ENCODE measurements at places on chromosomes 16 and 17.

DNA sequence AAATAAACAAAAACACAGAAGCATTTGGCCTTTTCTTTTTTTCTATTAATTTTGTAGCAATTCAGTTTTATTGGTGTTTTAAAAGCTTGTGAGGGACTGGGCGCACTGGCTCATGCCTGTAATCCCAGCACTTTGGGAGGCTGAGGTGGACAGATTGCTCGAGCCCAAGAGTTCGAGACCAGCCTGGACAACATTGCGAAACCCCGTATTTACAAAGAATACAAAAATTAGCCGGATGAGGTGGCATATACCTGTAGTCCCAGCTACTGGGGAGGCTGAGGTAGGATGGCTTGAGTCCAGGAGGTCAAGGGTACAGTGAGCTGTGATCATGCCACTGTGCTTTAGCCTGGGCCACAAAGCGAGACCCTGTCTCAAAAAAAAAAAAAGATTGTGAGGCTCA, 53.4 kb downstream of the SEC14L1 start:
- DNase-seq: no peak

DNA sequence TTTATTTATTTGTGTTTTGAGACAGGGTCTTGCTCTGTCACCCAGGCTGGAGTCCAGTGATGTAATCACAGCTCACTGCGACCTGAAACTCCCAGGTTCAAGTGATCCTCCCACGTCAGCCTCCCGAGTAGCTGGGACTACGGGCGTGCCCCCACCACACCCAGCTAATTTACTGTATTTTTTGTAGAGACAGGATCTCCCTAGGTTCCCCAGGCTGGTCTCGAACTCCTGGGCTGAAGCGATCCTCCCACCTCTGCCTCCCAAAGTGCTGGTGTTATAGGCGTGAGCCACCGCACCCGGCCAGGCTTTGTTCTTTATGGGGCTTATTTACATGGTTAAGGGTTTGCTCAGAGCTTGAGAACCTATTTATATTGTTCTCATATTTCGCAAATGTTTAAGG, 5.8 kb upstream of the MEIOB start:
- no peak for DNase-seq

DNA sequence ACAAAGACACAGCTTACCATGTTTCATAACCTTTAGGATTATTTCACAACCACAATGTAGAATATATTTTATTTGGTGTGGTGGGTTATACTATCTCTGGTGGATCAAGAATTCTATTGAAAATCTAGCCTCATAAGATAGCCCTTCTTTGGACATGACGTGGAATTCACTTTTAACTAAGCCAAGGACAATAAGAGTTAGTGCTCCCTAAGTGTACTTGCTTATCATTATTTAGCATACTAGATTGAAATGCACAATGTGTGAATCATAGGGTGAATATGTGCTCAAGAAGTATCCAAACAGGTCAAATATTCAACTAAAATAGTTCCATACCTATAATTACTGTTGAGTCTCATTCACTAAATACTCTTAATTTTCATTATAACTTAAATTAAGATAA, 1179.5 kb upstream of the GOT2 start:
- no peak for DNase-seq

DNA sequence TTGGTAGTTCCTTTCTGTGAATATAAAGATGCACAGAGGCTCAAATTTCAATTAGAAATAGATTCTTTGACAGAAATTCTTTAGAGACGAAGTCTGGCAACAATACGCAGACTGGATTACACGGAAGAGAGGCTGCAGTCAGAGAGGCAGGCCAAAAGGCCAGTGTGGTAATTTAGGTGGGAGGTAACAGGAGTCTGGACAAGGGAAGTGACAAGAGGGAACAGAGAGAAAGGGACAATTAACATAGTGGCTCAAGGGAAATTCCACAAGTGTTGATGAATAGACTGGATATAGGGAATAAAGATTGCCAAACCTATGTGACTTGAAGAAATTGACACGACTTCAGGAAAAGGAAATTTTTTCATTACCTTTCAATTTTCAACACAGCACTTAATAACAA, 54.6 kb downstream of the STX8 start:
- no peak for DNase-seq

- DNase-seq: no peak
Measured at GRCh38 chr16:50323335-50324011, 45.3 kb downstream of the BRD7 start.

DNA sequence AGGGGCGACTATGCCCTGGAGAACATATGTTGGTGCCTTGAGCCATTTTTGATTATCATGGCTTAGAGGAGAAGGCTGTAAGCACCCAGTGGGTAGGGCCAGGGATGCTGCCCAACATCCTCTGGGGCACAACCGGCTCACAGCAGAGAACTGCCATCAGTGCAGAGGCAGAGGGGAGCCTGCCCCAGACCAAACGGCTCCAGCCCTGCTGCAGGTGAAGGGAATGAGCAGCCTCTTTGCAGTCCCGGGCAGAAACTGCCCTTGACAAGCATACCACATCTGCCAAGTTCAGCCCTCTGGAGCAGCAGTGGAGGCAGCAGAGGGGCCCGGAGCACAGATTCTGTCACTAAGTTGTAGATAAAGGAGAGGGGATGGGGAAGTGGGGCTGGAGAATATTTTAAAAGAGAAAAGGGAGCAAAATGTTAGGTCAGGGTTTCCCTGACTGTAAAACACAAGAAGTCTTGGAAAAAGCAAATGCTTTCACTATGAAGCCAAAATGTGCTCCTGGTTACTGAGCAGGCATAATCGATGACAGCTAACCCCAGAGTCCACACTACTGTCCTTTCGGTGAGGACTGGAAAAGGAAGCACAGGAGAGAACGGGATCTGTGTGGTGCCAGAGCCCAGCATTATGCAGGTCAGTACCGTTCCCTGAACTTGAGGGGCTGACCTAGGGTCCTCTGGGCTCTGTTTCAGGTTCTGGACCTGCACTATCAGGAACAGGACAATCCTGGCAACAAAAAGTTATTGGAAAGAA, 72.0 kb downstream of the CREBBP start:
- no peak for DNase-seq

- DNase-seq: no peak
Measured at GRCh38 chr17:9766970-9767369, 24.4 kb downstream of the DHRS7C start.

DNA sequence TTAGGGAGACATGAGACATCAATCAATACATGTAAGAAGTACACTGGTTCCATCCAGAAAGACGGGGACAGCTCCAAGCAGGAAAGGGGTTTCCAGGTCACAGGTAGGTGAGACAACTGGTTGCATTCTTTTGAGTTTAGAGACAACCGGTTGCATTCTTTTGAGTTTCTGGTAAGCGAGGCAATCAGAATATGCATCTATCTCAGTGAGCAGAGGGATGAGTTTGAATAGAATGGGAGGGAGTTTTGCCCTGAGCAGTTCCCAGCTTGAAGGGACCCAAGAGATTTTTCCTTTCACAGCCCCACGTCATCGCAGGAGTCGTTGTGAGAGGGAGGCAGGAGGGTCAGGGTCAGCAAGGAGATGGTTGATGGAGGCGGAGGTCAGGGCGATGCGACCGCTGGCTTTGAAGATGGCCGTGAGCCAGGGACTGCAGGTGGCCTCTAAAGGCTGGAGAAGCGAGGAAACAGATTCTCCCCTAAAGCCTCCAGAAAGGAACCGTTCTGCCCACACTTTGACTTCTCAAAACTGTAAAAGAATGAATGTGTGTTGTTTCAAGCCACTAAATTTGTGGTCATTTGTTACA, 36.5 kb downstream of the IRF8 start:
- DNase-seq: no peak

GRCh38 chr17:28878981-28879380, 18.6 kb downstream of the FLOT2 start:
- DNase-seq: no peak

- no peak for DNase-seq
Measured at GRCh38 chr16:84884596-84885341, 65.0 kb downstream of the CRISPLD2 start.

DNA sequence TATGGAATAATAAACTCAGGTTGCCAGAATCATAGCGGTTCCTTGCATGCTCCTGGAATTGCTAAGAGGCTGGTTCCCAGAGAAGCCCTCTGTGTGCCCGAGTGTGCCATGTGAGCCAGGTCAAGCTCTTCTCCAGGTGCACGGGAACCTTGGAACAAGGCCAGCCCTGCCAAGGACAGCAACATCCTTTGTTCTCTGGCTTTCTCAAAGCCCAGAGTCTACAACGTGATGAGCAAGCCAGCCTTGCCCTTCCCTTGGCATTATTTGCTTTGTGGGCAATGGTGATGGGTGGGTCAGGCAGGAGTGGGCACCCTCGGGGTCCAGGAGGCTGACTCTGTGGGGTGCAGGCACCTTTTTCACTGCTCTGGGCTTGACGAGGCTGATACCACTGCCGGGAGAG, 14.2 kb upstream of the SEC14L1 start:
- DNase-seq: no peak

GRCh38 chr17:58191241-58191896, 1.2 kb upstream of the EPX start:
- no peak for DNase-seq

DNA sequence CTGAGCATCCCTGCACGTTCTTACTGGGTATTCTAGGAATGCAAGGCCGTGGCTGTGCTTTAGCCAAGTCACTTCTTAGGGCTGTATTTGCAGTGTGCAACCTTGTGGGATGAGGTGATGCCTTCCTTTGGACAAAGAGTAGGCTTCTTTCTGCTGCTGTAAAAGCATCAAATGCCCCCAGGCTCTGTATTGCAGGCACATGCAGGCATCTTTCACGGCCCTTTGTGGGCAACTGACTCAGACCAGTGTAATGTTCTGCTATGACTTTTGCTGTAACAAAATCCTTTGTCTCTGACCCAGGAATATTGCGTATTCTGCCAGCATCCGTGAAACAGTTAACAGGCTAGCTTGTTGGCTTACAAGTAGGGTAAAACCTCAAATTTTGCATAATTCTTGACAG, 30.9 kb upstream of the GCSH start:
- DNase-seq: no peak

DNA sequence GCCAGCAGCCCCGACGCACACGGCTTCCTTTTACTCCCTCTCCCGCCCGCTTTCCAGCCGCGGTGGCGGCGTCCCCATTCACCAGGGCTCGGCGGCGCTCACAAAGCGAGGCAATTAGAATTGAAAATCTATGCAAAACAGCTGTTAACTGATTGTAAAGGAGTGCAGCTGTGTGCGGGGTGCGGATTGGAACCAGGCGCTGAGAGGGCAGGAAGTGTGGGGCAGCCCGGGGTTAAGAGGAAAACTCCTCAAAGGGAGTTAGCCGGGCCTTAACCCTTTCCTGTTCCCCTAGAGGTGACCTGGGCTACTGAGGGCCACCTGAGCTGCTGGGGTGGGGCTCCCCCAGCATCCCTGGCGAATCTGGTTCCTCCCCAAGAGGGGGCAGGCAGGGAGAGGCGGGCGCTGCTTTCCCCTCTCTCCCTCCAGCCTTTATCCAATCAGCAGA, 5.8 kb upstream of the GSE1 start:
- no peak for DNase-seq

DNA sequence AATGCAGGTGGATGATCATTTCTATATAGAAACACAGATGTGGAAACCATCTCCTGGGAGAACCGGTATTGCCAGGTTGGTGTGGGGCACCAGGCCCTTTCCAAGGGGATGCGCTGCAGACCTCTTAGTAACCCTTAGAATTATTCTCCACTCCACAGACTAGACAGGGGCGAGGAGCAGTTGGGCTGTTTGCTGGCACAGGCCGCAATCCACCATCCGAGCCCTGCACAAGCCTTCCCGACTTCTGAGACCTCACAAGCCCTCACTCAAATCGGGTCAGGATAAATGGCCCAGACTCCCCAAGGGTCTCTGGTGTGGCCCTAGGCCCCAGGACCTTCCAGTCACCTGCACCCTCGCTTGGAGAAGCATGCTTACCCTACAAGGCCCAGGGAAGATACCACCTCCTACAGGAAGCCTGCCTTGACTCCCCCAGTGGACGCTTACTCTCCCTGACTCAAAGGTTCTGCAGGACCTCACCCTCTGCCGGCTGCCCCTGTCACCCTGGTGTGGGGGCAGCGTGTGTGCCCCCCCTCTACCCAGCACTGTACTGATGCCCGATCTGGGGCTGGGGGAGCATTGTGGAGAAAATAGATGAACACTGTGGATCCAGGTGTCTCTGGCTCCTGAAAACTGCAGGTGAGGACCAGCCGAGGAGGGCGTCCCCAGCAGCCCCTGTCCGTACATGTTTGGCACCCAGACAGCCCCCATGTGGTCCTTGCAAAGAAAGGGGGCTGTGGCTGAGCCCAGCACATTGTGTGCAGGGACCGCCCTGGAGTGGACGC, 49.8 kb upstream of the ACSF3 start:
- DNase-seq: no peak

DNA sequence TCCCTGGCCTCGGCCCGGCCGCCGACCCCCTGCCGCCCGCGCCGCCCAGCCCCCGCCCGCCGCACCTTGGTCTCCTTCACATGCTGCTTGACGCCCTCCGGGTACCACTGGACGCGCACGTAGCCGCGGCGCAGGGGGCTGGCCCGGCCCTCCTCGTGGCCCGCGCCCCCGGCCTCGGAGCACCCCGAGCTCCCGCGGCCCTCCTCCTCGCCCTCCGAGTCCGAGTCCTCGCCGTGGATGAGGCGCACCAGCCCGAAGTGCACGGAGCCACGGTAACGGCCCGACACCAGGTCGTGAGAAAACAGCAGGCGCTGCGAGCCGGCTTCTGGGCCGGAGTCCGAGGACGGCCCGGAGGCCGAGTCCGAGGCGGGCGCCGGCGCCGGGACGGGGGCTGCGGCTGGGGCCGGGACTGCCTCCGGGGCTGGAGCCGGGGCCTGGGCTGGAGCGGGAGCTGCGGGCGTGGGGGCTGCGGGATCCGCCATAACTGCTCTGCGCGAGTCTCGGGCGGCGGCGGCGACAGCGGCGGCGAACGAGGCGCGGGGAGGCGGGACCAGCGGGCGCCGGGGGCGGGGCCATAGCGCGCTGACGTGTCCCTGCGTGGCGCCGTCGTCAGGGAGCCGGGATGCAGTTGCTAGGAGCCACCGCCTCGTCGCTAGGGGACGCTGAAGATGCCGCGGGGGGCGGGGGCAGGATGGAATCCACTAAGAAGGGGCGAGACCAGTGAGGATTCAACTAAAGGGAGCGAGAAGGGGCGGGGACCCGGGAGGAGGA, at the start of gene UBE2O:
Gene UBE2O, minus strand, starts transcription at position 493 of the 771 bp plus-strand sequence. Its CDS starts 11 bp downstream, at position 482.
- peak; percentile 81 for DNase-seq

DNA sequence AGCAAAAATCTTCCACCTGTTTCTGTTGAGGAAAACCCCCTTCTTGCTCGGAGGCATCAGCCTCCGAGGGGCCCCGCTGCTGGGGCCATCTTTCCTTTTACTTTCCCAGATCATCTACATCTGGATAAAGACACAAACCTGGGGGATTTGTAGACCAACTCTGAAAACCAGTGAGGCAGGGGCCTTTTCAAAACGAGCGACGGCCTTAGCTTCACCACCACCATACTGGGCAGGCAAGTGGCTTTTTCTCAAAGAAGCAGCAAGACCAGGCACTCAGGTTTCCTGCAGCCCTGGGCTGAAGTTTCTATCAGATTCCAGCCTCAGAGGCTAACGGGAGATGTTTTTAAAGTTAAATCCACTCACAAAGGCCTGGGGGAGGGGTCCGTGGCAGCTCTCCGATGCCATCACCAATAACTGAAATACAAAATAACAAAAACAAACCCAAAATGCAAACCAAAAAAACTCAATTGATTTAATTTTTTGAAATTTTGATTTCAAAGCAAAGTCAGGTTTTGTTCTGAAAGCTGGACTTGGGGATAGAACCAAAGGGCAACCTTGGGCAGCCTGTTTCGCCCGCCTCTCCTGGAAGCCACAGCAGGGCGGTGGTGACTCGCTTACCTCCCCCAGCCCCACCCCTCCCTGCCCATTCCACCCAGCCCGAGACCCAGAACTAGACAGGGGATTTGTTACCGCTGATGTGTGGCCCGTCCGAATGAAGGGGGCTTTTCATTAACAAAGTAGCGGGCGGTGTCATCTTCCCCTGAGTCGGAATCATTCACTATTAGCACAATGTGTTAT, 55.8 kb downstream of the SALL1 start:
- DNase-seq: no peak

GRCh38 chr16:81817296-81817695, 38.2 kb downstream of the PLCG2 start:
- DNase-seq: no peak

Data from stimulated activated CD8-positive, alpha-beta memory T cell treated with anti-CD3 and anti-CD28 coated beads, Interleukin-7, amount 100 ng/mL, for 24 hours (primary cell).